ENCODE measurements at places on chromosomes 13 and 19.

GRCh38 chr13:97976610-97977521 lies 23.4 kb downstream of the IPO5 start:
- no peak for DNase-seq

DNA sequence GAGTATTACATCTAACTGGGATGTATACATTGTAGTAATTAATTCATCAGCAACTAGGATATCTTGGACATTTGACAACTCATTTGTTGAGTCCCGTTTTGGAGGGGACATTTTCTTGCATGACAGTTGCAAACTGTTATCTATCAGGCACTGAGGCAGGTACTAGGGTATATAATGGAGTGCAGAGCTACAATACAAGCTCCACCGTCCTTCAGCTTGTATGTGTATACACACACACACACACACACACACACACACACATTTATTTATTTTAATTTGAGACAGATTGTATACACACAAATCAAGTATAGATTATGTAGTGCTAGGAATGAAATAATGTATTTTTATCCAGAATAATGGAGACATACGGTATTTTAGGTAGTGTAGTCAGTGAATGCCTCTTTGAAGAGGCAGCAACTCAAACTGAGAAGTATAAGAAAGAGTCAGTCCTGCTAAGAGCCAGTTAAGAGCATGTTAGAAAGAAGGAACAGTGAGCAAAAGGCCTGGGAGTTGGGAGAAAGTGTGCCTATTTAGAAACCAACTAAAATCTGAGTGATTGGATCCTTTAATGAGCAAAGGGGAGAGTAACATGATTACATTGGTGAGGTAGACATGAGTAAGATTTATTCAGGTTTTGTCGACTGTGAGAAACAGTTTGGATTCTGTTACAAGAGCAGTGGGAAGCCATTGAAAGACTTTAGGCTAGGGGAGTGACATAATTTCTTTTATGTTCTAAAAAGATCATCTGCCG lies 74.5 kb downstream of the NBEA start:
- no peak for DNase-seq

DNA sequence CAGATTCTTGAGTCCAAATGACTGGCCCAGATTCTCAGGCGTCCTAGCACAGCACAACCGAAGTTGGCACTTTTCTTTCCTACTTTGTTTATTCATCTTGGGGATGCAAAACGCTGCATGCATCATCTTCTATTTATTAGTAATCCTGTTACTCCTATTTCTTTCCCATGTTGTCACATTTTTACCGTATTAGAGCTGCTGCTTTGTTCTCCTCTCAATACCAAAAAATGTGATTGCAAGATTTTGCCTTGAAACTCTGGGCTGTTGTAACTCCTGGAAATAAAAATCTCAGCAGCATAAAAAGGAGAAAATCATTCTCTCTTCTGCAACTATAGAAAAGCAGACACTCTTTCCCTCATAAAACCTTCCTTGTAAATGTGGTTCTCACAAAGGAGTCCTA lies 12.9 kb upstream of the IGSF23 start:
- DNase-seq: no peak

GRCh38 chr13:112259511-112259910 lies 116.6 kb upstream of the SPACA7 start:
- DNase-seq: no peak

DNA sequence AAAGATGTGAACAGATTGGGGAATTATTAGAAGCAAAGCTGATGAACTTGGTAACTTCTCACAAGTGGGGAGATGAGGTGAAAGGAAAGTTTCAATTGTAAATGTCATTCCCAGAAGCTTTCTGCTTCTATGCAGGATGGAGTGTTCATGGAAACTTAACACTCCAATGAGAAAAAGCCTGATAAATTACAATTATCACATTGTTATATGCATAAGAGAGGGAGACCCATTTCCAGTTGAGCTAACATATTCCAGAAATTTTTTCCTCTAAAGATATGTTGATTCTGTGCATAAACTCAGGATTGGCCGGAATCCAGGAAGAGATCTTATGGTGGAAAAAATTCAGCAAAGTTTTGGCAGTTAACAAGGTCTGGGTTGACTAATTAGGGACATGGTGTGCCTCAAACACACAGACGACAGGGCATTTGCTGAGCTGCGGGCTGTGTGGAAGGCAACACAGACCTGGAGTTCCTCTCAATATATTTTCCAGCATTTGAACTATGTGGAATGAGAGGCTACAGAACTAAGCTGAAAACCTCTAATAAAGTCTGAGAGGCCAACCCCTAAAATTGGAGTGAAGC lies 64.9 kb upstream of the FGF14 start:
- DNase-seq: no peak

DNA sequence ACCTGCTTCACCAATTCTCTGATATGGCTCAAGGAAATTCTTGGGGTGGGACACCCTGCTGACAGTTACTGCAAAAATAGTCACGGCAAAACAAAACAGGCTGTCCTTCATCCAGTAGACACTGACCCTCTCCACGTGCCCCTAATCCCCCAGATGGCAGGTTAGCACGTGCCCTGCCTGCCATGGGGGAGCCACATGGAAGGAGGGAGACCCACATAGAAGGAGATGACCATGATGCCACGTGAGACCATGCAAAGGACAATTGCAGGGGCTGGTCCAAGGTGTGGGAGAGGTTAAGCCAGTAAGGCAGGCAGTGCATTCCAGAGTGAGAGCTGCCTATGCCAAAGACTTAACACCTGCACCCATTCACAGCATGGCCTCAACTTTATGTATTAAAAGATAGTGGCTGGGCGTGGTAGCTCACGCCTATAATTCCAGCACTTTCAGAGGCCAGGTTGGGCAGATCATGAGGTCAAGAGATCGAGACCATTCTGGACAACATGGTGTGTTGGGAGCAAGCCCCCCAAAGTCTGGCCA lies 82.7 kb downstream of the ZNF429 start:
- no peak for DNase-seq
